HFF-Myc (cell line): ENCODE measurements at places on chromosomes 16 and 17.

- DNase-seq = no peak
Observed at GRCh38 chr16:57303910-57304168, 19.4 kb upstream of the PLLP start.

- no peak for DNase-seq
Observed at GRCh38 chr16:31487071-31487719, 4.3 kb downstream of the SLC5A2 start.

- no peak for DNase-seq
Observed at GRCh38 chr17:79298799-79299198, 224.2 kb downstream of the ENGASE start.

- no peak for DNase-seq
Observed at GRCh38 chr16:11472851-11473250, 113.9 kb downstream of the LITAF start.

- no peak for DNase-seq
Observed at GRCh38 chr16:26777821-26778220, 288.9 kb upstream of the C16orf82 start.

DNA sequence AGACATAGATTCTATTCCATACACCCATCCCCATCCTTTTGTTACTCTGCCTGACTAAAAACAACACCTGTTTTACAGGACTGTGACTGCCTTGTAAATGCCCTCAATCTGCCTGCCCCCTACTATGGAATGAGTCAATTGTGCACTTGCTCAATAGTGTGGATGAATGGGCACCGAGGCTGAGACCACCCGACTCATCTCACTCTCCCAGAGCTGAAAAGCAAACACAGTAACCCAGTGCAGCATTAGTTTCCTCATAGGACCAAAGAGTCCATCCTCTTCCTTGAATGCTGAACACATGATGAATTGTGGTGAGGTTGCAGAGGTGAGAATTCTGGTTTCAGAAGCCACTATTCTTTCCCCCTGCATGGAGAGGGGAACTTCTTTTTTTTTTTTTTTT is 233.7 kb downstream of the ZFHX3 start:
- no peak for DNase-seq
